GM12878 (cell line): ENCODE measurements at places on chromosomes 11 and 22. TPM values are rescaled to one million over a fixed set of nuclear protein-coding genes. Genes with fewer than 3 reads are reported as not detected.
A peak's percentile ranks its signal among the peaks of the same experiment; 100 is the strongest.

DNA sequence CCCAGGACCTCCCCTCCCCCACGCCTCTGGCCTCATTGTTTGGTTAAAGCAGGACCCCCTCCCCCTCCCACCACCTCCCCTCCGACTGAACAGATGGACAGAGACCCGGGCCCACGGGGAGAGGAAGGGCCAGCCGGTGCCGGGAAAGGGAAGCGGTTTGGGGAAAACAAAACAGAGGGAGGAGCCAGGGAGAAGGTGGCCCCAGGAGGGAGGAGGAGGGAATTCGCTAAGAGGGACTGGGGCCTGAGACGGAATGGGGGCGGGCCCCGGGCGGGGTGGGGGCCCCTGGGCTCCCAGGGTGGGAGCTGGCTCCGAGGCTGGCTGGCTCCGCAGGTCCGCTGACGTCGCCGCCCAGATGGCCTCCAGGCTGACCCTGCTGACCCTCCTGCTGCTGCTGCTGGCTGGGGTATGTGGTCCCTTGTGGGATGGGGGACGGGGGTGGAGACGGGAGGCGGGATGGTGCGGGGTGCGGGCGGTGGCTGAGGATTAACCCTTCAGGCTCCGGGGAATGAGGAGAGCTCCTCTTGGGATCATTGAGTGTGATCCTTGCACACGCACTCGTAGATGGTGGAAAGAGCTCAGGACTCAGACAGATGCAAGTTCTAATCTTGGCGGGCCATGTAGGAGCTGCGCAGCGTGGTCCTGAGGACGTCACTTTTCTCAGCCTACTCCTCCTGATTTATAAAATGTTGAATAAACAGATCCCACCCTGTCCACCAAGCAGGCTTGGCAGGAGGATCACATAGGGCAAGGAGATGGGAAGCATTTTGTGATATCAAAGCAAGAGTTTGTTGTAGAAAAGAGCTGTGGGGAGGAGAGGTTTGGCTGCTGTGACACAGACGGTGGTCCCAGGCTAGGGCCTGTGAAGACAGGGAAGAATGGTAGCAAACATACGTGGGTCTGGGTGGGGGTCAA, 688 bp downstream of the SERPING1 start:
- no peak overlapping the region for H3K27ac ChIP-seq
- peaks cover 4% of the 10 kb centered on the region for H3K27me3 ChIP-seq
- H3K4me1 ChIP-seq = no peaks in the 10 kb centered on the region
- no peak for DNase-seq
- H3K36me3 ChIP-seq = no peaks in the 10 kb centered on the region

GRCh38 chr22:29883045-29883774, at the start of gene MTMR3:
MTMR3 (plus strand) TSS chr22:29883174; CDS start chr22:29971060, 87,886 bp downstream.
- H3K4me1 ChIP-seq = no peaks in the 10 kb centered on the region
- H3K36me3 ChIP-seq = no peaks in the 10 kb centered on the region
- H3K27ac ChIP-seq = peak within 1 kb of the TSS; percentile 77
- peak within 1 kb of the TSS; percentile 70 for H3K4me3 ChIP-seq
- no peaks in the 10 kb centered on the region for H3K27me3 ChIP-seq

Gene OR51E1
- total RNA-seq = not detected in 2 replicates

DNA sequence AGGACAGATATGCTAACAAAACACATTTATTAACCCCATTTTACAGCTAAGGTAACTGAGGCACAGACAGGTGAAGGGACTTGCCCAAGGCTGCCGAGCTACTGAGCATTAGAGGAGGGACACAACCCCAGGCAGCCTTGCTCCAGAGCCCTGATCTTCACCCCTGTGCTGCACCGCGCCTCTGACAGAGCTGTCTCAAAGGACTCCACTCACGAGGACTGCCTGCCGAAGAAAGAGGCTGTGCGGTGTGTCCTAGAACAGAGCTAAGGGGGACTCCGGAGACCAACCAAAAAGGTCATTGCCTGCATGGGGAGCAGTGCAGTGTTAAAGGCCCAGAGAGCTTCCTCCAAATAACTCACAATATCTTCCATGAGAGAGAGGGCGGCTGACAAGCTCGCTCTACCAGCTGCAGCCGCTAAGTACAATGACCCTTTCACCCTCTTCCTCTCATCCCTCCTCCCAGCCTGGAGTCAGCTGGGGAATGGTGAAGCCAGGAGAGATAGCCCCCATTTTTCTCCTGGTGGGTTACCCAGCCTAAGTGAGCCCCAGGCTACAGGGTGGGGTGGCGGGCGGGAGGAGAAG, 119.2 kb downstream of the DSCAML1 start:
- H3K27me3 ChIP-seq = peaks cover 8% of the 10 kb centered on the region
- H3K4me3 ChIP-seq = no peak overlapping the region
- H3K4me1 ChIP-seq = no peaks in the 10 kb centered on the region
- no peaks in the 10 kb centered on the region for H3K36me3 ChIP-seq
- H3K27ac ChIP-seq = no peak overlapping the region
- no peak for DNase-seq

DNA sequence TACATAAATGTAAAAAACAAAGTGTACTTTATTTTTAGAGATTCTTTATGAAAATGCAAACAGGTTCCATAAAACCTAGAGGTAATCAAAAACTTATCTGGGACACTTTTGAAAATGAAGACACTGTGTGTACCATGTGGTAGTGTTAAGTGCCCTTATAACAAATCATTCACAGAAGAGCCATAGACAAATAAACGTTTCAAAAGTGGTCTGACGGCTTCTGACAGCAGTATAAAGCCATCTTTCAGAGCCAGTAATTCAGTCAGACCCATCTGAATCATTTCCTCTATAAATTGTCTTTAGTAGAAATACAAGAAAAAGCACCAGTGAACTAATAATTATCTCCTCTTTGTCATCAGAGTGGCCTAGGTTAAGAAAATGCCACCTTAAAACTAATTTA, 100.0 kb downstream of the PAX6 start:
- no peaks in the 10 kb centered on the region for H3K4me1 ChIP-seq
- no peak overlapping the region for H3K4me3 ChIP-seq
- no peaks in the 10 kb centered on the region for H3K27me3 ChIP-seq
- no peak overlapping the region for H3K27ac ChIP-seq

Gene TCF20
- 52.9 and 56.9 TPM in 2 replicates for total RNA-seq

GRCh38 chr11:96263238-96263763, 79.7 kb downstream of the MAML2 start:
- DNase-seq = no peak
- H3K4me3 ChIP-seq = no peak overlapping the region
- H3K36me3 ChIP-seq = no peaks in the 10 kb centered on the region
- H3K27ac ChIP-seq = no peak overlapping the region
- H3K4me1 ChIP-seq = peaks cover 35% of the 10 kb centered on the region
- H3K27me3 ChIP-seq = no peaks in the 10 kb centered on the region
